ENCODE measurements at places on chromosomes 2 and 18.

DNA sequence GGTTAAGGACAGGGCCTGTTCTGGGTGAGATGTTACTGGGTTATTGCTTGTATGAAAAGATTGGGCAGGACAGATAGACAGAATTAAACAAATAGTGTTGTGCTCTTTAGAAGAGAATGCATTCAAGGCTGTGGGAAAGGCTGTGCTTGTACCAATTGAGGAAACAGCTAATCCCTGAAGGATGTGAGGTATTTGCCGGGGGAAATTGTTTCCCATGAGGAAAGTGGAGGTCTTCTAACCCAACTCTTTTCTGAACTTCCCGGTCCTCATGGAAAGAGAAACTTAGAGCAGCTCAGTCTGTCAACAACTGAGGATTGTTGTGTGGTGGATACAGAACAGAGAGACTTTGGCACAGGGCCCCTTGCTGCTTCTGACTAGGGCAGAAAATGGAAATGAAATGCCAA, 9.5 kb downstream of the SLC1A4 start:
- DNase-seq: no peak

DNA sequence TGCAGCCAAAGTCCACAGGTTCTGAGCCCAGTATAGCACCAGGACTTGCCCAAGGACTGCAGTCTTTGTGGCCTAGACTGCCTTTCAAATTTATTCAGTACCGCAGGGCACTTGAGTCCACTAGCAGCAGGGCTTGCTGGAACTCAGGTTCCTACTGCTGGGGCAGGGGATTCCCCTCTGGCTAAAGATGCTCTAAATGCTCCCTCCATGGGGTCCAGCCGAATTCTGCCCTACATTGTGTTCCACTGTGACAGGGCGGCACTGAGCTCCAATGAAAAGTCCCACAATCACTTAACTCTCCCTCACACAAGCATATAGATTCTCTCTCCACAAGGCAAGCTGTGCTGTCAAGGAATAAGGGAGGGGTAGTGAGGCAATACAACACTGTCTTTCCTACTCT, 518.1 kb upstream of the VRK2 start:
- DNase-seq: no peak

- no peak for DNase-seq
Measured at GRCh38 chr2:191204433-191204832, 40.8 kb upstream of the MYO1B start.

DNA sequence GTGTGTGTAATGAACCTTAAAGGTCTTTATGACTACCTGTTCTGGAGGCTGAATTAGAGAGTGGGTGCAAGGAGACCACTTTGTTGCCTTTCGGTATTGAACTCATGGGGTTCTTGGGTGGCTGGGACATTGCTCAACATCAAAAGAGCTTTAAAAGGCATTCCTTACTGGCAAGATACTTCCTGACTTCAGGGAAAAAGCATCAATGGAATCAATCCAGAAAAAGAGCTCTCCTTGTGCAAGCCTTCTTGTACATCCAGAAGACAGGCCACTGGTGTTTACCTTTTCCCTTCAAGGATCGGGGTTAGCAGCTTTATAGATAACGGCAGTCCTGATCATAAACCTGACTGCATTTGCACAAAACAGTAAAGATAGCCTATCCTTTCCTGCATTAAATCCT, 9.5 kb downstream of the PNO1 start:
- DNase-seq: no peak

Measured in NCI-H1417 treated with DMSO at 0.1 percent for 48 hours (cell line).